SHP77 treated with DMSO at 0.1 percent for 48 hours (cell line): ENCODE measurements at places on chromosomes 16 and 17.

DNA sequence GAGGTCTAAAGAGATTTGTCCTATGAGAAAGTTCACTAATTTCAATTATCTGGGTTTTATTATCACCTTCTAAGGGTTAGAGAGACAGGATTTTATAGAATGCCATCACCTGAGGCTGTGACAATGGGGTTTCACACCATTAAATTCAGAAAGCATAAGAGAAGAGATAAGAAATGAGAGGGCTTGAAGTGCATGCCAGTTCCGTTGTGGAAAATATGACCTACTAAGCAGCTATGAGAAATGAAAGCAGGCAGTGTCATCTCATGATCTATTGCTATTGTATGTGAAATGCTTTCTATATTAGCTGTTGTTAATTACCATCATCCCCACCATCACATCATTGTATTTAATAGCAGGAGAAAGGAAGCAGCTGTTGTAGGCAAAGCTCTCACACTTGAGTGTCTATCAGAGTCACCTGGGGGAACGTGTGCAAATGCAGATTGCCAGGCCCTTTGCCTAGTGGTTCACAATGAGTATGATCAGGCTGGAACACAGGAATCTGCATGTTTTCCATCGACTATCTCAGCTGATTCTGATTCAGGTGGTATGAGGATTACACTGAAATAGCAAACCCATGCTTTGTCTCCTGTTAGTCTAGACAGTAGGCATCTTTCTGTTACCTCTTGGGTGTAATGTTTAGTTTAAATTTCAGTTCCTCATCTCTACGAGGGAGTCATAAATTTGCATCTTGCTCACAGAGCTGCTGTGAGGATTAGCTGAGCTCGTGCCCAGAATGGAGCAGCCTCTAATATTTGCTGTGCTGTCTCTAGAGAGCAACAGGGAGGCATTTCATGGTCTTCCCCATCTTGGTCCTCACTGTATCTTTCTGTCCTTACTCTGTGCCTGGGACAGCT, 256.4 kb downstream of the CDH13 start:
- DNase-seq = no peak

DNA sequence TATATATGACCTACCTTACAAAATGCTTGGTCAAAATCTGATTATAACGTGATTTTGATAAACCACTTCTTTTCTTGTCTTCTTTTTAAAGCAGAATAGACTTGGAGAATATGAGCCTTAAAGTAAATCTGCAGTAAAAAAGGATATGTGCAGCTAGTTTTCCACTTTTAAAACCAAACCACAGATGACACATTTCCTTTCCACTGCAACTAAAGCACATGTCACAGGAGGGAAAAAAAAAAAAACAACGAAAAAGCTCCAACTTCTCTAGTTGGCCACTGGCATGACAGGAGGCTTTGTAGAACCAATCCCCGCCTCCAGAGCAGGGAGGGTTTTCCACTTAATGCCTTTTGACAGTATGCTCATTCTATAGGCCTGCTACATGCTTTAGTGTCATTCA, at the start of gene EVI2A:
Gene EVI2A (minus strand): TSS at position 142 of the 400 bp plus-strand sequence. CDS start 2,609 bp downstream, outside the sequence.
- no peak for DNase-seq

DNA sequence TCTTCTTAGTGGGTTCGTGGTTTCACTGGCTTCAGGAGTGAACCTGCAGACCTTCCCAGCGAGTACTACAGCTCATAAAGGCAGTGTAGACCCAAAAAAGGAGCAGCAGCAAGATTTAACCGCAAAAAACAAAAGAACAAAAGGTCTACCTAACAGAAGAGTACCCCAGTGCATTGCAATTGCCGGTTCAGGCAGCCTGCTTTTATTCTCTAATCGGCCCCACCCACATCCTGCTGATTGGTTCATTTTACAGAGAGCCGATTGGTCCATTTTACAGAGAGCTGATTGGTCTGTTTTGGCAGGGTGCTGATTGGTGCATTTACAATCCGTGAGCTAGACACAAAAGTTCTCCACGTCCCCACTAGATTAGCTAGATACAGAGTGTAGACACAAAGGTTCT, 2.0 kb upstream of the ARRB2 start:
- DNase-seq = peak; percentile 75

- DNase-seq = no peak
Measured at GRCh38 chr16:30376461-30376902, 1.9 kb downstream of the MYL11 start.

DNA sequence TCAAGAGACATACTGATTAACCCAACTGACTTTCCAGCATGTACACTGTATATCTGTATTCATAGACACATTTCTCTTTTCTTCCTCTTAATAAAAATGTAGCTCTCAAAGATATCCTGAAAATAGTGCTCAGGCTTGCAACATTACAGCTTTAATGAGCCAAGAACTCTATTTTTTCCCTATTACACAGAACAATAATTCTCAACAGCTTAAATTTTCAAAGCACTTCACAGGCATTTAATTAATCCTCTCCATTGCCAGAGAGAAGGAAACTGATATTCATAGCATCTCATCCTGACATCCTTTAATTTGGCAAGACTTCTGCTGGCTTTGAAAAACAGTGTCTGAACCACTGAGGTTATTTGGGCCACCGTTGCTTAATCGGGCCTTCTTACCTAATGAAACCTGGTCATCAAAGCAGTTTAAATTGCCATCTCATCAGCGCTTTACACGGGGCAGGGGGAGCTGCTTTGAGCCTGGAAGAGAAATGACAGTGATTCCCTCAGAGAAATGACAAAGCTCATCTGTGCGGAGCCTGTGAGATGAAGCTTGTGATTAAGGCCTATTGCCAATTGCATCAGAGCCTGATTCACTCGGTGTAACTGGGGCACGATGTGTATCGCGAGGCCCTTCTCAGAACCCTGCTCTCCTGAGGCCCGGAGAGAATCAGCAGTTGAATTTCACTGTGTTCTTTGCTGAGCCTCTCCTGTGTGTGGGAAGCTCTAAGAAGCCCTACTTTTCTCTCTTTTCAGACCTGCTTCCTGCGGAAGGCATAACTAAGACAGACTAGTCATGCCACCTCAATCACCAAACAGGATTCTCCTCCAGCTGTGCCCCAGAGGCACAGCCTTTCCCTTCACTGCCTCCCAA, 8.5 kb upstream of the SIAH1 start:
- DNase-seq = no peak

GRCh38 chr17:10089196-10089804, 109.1 kb downstream of the GAS7 start:
- DNase-seq = no peak

DNA sequence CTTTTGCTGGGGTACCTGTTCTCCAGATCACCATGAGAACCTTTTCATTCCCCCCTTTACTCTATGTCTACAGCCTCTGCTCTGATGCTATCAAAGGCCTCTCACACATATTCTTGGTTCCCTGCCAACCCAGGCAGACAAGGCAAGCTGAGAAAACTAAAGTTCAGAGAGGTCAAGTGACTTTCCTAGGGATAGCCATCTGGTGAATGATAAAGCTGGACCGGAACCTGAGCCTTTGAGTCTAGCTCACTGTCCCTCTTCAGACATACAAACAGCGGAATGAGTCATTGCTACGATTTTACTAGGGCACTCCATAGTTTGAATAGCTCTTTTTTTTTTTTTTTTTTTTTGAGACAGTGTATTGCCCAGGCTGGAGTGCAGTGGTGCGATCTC, 73.3 kb downstream of the XYLT1 start:
- DNase-seq = peak; percentile 86

GRCh38 chr16:31141489-31142108, 6.1 kb upstream of the PRSS8 start:
- peak; percentile 58 for DNase-seq

- DNase-seq = no peak
Measured at GRCh38 chr17:77613218-77613617, 345.3 kb upstream of the TNRC6C start.

DNA sequence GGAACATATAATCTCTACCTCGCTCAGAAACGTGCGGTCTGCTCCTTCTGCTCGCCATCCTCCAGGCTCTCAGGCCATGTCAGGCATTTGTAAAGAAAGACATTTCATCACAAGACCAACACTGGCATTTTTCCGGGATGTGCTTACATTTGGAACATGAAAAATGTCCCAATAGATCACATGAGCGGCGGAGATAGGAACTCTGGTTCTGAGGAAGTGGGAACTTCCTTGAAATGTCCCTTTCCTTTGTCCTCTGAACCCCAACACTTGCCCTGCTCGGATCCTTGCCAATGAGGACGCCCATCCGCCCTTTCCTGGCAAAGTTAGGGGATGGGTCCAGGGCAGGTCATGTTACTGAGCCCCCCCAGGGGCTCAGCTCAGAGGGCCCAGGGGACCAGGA, 130.5 kb downstream of the MAF start:
- DNase-seq = no peak

DNA sequence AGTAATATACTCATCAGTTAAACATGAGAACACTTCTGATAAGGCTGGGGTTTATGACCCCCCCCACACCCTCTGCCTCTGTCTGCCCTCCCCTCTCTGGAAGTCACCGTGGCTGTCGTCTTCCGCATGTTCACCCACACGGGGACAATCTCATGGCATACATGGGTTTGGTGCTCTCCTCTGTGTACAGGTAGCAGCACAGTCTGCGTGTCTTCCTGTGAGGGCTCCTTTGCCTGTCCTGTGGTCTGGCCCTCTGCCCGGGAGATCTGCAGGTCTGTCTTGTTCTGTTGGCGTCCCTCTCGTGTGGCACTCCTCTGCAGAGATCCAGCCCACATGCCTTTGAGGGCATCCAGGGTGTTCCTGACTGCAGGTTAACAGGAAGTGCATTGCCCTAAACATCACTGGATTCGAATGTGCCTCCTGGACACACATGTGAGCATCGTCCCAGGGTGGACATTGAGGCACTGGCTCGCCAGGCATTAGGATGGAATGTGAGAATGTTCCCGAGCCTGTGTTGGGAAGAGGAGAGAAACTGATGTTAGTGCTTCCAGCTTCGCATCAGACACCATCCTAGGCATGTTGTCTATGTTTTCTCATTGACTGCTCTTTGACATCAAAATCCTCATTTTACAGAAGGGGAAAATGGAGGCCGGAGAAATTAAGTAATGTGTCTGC, 54.5 kb downstream of the NKD1 start:
- no peak for DNase-seq

- DNase-seq = no peak
Measured at GRCh38 chr17:61366715-61367413, 32.8 kb upstream of the TBX2 start.
